ENCODE measurements at places on chromosomes 1 and 21. TPM values are rescaled to one million over a fixed set of nuclear protein-coding genes. Genes with fewer than 3 reads are reported as not detected.

The ST6GALNAC3 gene
- 1.5 TPM for total RNA-seq

The CELF3 gene
- total RNA-seq = not detected

The LCE1A gene
- not detected for total RNA-seq

The NCF2 gene
- not detected for total RNA-seq

The CR1L gene
- total RNA-seq = not detected

The FAM110D gene
- total RNA-seq = not detected

The DNASE2B gene
- not detected for total RNA-seq

The AQP10 gene
- total RNA-seq = not detected

The SUSD4 gene
- 0.47 TPM for total RNA-seq

The AJAP1 gene
- total RNA-seq = not detected

The C1orf141 gene
- not detected for total RNA-seq

The SLC2A1 gene
- total RNA-seq = 131 TPM

The IFI16 gene
- total RNA-seq = 79.1 TPM

The LINGO4 gene
- total RNA-seq = not detected

The FCMR gene
- total RNA-seq = not detected
